Right atrium auricular region (tissue), 2 donors: ENCODE measurements at places on chromosomes 12 and 14. TPM values are rescaled to one million over a fixed set of nuclear protein-coding genes. Genes with fewer than 3 reads are reported as not detected.

GRCh38 chr14:48900565-48900964 lies 685.6 kb downstream of the RPS29 start:
- no peak for DNase-seq

The SYT1 gene
- not detected for total RNA-seq

DNA sequence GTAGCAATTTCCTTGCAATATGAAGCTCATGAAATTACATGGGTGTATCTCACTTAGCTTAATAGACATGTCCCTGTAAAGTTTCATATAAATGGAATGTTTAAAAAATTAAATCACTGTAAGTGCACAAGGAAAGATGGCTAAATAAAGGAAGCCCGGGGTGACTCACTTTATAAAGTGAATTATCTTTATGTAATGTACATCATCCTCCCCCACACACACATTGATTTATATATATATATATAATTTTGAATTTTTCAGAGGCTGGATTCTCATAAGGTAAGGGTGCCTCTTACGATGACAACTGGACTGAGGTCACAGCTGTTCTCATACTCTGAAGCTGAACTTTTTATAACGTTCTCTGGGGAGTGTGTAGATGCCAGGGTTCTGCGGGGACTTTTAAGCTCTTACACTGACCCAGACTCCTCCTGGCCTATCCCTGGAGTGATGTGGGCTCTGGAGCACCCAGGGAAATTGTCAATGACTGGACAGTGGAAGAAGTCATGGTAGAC lies 108.7 kb upstream of the HIF1A start:
- no peak for DNase-seq

DNA sequence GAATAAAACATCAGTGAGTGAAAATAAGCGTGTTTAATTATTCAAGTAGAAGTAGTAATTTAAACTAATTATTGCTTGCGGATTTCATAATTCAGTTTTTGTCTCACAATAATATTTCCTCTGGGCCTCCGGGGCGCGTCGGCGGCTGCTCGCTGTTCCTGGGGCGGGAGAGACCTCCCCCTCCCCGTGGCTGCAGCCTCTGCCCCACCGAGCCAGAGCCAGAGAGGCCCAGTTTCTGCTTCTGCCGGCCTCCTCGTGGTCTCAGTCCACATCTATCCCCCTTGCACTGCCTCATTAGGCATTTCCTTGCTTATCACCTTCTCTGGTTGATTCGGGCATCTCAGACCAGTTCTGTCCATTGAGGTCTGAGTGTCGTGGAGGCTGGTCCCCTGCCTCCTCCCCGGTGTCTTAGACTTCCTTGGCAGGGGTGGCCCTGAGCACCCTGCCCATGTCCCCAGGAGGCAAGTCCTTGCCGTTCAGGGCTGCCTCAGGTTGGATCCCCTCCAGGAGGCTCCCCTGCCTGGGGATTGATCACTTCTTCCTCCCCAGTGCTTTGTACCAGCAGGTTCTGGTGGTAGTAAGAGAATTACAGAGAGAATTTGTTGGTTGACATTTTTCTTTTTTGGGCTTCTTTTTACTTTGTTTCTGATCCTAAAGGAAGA lies 78.0 kb downstream of the SLC25A47 start:
- DNase-seq = no peak

- no peak for DNase-seq
Observed at GRCh38 chr12:115405471-115405860, 721.5 kb upstream of the TBX3 start.

The LRRC43 gene
- 0.71 TPM for total RNA-seq

GRCh38 chr14:77554816-77555599 lies 56.4 kb upstream of the ISM2 start:
- no peak for DNase-seq

DNA sequence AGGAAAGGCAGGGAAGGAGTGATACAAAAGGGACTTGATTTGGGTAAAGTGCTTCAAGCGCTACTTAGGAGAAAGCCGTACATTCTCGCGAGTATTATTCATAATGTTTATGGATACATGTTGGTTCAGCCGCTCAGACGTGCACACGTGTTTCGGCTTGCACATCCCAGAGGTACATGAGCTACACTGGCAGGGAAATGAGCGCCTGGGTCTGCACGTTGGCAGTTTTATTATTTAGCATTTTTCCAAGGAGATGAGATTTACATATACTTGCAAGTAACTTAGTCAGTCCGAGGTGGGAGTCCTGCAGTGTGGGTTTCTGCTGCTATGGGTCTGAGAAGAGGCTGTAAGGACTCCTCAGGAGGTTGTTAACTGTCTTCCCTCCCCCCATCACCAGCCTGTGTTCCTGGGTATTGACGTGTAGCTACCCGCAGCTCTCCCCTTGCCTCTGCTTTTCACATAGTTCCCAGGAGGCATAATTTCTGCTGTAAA lies 1.5 kb downstream of the PRKCH start:
- no peak for DNase-seq

The GRIP1 gene
- 12.6 TPM for total RNA-seq

The HOXC6 gene
- not detected for total RNA-seq

The CD4 gene
- total RNA-seq = 3.2 TPM

DNA sequence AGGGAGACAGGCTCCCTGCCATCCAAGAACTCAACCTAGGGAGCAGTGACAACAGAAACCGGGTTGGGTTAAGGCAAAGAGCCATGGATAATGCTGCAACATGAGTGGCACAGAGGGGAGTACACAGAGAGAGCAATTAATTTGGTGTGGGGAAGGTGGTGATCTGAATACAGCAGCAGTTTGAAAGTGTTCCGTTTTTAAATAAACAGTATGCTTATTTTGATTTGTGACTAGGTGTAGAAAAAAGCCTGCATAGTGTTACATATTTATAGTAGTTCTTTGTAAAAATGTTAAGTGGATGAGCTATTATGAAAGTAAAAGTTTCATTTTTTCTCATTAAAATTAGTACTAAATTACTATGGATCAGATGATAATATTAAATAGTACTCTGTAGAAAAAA lies 8.7 kb downstream of the AKAP5 start:
- DNase-seq = no peak

- no peak for DNase-seq
Observed at GRCh38 chr12:64674367-64674922, 64.2 kb downstream of the RASSF3 start.

DNA sequence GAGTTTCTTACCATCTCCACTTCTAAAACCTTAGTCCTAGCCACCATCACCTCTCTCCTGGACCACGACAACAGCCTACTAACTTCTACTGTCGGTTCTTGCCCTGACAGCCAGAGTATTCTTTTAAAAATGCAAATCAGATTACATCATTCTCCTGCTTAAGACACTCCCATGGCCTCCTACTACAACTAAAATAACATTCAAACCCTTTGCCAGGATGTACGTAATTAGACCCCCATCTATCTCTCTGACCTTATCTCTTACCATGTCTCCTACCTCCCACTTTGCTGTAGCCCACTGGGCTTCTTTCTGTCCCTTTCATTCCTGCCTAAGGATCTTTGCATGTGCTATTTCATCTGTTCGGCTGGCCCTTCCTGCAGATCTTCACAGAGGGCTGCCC lies 27.6 kb downstream of the TRIM9 start:
- DNase-seq = no peak

The KRT72 gene
- total RNA-seq = not detected

DNA sequence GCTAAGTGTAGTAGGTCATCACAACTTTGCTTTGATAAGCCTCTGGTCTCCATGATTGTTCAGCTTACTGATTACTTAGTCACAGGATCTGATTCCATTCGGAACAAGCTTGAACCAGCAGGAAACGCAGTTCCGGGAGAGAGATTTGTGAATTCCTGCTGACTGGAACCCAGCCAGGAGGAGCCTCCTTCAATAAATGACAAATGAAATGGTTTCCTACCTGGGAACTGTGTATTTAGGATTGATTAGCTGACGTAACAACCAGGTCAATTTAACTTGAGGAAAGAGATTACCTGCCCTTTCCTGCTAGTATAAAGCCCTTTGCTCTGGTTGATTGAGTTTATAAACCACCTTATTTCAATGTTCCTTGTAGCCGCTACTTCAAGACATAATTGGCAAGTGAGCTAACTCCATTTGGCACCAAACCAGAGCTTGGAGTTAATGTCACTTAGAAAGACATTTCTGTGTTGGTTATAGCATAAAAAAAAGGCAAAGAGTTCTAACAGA lies 35.1 kb upstream of the KCNH3 start:
- DNase-seq = no peak

DNA sequence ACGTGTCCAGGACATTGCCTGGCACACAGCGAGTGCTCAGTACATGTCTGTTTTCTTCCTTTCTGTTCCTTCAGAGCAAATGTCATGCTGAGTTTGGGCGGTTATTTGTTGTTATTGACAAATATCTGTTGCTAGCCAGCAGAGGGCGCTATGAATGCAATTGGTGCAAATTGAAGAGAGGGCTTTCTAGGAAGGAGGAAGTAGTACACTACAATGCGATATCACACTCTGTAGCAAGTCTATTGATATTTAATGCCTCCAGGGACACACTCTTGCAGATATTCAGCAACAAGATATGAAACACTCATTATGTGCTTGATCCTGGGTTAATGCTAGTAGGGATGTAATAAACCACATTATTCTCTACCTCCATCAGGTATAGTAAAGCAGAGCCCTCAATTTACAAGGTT lies 267.3 kb upstream of the SRRM4 start:
- DNase-seq = no peak

DNA sequence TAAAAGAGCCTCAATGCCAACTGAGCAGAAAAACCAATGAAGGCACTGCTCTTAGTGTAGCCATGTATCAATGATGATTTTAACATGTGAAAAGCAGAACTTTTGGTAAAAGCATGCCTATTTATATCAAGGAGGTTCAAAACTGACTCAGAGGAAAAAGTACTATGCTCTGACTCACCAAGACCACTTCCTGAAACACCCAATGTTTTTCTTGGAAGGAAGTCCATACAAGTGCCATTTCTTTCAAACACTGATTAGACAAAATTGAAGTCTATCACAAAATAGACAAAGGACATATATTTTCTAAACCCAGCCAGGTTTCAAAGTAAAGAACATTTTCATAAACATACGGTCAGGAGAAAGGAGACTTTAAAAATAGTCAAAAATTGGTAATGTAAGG lies 88.6 kb downstream of the EPS8 start:
- DNase-seq = no peak

The INSM2 gene
- not detected for total RNA-seq

DNA sequence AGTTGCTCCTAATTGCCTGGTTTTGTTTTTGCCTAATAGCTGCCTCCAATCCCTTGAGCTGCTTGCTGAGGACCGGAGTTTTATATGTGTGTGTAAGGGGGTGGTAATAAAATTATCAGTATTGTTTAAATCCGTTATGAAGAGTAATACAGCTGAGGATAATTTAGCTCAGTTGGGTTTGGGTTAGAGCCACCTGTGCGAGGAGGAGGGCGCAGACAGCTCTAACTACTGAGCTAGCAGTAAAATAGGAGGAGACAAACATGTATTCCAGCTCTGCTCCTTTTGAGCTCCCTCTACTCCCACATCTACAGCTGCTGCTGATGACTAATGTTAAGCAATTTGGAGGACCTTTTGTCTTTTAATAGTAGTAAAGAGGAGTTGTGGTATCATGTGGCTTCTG lies 61.5 kb downstream of the SPATS2 start:
- no peak for DNase-seq

- DNase-seq = no peak
Observed at GRCh38 chr14:61472011-61472672, 150.8 kb downstream of the PRKCH start.

GRCh38 chr12:6392504-6392903 lies 8.5 kb downstream of the LTBR start:
- DNase-seq = no peak

DNA sequence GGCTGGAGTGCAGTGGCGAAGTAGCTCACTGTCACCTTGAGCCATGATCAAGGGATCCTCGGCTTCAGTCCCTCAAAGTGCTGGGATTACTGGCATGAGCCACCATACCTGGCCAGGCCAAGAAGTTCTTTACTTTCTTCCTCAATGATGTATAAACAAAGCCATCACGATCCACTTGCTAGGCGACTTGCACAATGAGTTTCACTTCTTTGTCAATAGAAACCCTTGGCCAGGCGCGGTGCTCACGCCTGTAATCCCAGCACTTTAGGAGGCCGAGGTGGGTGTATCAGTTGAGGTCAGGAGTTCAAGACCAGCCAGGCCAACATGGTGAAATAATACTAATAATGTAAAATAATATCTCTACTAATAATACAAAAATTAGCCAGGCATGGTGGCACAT lies 14.4 kb upstream of the SPSB2 start:
- no peak for DNase-seq

The RPS6KA5 gene
- 9.6 TPM for total RNA-seq

GRCh38 chr14:98244162-98244948 lies 1027.6 kb downstream of the BCL11B start:
- DNase-seq = no peak

DNA sequence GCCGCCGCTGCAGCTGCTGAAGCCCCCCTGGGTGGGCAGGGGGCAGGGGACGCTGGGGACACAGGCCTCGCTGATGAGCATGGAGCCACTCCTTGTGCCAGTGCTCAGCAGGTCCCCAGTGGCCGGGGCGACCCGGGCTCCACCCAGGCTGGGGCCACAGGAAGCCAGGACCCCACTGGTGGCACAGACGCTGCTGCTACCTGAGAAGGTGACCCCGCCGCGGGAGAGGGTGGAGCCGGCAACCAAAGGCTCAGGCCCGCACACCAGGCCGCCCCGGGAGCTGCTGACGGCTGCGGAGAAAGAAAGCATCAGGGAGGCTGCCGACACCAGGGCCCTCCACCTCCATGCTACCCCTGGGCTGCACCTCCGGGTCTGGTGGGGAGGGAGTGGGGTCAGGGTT lies 7.4 kb downstream of the KRT84 start:
- DNase-seq = no peak

DNA sequence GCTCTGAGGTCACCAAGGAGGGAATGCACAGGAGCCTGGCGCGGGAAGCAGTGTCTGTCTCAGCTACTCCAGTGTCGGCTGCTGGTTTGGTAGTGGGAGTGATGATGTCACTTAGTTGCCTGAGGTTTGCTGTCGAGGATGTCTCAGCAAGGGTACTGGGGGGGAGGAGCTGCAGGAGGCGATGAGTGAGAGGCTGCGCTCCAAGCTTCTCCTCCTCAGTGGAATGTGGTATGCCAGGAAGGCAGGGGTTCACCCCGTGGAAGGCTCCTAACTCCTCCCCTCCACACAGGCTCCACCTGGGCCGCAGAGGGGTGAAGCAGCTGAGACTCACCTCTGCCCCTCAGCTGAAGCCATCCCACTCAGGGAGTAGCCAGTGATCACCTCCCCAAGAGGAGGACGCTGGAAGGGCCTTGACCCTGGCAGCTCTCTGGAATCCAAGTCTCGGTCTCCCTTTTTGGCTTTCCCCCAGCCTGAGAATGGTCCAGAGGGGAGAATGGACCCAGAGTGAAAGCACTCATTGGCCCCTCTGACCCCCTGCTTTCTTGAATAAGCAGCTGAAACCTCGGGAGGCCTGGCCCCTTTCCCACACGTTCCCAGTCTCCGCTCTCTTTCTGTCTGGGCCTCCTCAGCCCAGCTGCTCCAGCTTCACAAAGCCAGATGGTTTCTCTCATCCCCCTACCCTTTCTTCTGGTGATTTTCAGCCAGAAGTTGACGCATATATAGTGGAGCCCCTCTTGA lies 178.9 kb upstream of the FKBP4 start:
- no peak for DNase-seq

The FOXG1 gene
- not detected for total RNA-seq
